Upper lobe of left lung (tissue), 6 donors: ENCODE measurements at places on chromosomes 5 and 9.

DNA sequence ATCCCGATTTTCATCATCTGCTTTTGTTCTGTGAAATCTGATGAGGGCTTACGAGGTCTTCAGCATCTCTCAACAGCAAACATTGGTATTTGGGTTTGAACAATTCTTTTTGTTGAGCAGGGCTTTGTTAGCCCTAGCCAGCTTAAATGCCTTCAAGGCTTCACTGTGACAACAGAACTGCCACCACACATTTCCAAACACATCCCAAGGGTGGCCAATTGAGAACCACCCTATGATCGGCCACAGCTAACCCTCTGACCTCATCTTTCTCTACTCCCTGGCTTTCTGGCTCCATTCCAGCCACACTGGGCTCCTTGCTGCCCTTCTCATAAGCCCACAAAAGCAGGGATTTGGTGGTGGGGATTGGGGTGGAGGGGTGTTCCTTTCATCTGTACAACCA is 17.6 kb downstream of the MTX3 start:
- no peak for DNase-seq
- no peaks in the 10 kb centered on the region for H3K4me1 ChIP-seq
- peaks cover 9% of the 10 kb centered on the region for H3K36me3 ChIP-seq

GRCh38 chr5:142390334-142390733 is 65.5 kb upstream of the SPRY4 start:
- no peak for DNase-seq
- H3K36me3 ChIP-seq, result no peaks in the 10 kb centered on the region
- H3K27ac ChIP-seq, result peak overlapping the region; percentile 74
- peaks cover 42% of the 10 kb centered on the region for H3K4me1 ChIP-seq
- H3K27me3 ChIP-seq, result no peaks in the 10 kb centered on the region

- H3K4me3 ChIP-seq, result peak overlapping the region; percentile 93
- no peaks in the 10 kb centered on the region for H3K27me3 ChIP-seq
- no peaks in the 10 kb centered on the region for H3K36me3 ChIP-seq
- no peak overlapping the region for H3K27ac ChIP-seq
Measured at GRCh38 chr9:132077881-132078698, 1.6 kb downstream of the MED27 start.

DNA sequence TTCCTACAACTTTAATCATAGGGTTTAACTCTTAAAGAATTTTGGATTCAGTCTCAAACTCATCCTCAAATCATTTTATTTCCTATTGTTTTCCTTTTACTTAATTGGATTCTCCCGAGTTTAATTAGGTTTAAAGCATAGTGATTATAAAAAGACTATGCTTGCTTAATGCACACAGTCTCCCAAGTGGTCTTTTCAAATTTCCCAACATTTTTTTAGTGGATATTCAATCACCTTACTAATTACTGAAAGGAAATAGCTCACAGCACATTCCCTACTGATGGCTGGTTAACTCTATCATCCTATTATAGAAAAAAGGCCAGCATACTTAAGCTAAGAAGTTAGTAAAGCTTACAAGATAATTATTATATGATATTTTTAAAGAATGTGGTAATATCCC is 170.6 kb downstream of the PRDM9 start:
- no peak for DNase-seq
- no peaks in the 10 kb centered on the region for H3K27me3 ChIP-seq
- H3K27ac ChIP-seq, result no peak overlapping the region
- no peak overlapping the region for H3K4me3 ChIP-seq
- no peaks in the 10 kb centered on the region for H3K4me1 ChIP-seq

DNA sequence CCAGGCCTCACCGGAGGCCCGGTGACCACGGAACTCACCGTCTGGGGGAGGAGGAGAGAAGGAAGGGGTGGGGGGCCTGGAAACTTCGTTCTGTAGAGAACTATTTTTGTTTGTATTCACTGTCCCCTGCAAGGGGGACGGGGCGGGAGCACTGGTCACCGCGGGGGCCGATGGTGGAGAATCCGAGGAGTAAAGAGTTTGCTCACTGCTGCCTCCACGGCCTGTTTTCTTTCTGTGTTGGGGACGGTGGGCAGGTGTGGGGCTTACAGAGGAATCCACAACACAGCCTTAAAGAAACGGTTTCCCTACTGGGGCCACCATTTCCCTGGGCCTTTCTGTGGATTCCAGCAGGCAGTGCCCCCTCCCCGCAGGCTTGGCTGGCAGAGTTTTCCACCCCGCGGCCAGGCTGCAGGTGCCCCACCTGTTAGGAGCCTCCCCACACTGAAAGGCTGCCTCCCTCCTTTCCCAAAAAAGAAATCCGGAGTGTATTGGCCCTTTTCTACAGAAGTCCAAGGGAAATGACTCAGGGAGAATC is 80.8 kb downstream of the NTNG2 start:
- no peak for DNase-seq
- H3K27me3 ChIP-seq, result no peaks in the 10 kb centered on the region
- H3K4me3 ChIP-seq, result peak overlapping the region; percentile 77
- H3K4me1 ChIP-seq, result peaks cover 22% of the 10 kb centered on the region
- H3K36me3 ChIP-seq, result no peaks in the 10 kb centered on the region

GRCh38 chr9:135615666-135616618 is 23.4 kb downstream of the GLT6D1 start:
- H3K27me3 ChIP-seq, result no peaks in the 10 kb centered on the region
- no peak overlapping the region for H3K27ac ChIP-seq
- H3K4me3 ChIP-seq, result no peak overlapping the region
- DNase-seq, result no peak

DNA sequence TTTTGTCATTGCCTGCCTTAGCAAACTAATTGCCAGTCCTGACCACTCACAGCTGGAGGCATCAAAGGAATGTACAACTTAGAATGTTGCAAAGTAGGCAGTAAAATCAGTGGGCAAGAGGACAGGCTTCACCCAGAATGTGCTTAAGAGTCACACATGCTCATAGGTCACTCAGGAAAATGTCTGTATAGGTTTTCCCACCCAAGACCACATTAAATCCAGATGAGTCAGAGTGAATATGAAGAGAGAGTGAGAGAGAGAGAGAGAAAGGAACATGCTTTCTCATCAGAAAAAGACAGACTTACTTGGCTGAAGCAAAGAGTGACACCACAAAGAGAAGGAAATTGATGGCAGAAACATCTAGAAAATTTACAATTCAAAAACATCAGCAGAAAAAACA is 37.9 kb downstream of the PLEKHG4B start:
- no peaks in the 10 kb centered on the region for H3K27me3 ChIP-seq
- no peak overlapping the region for H3K4me3 ChIP-seq
- no peaks in the 10 kb centered on the region for H3K36me3 ChIP-seq
- no peak for DNase-seq
- H3K4me1 ChIP-seq, result no peaks in the 10 kb centered on the region

GRCh38 chr9:72477930-72478518 is 43.4 kb upstream of the TMC1 start:
- DNase-seq, result no peak
- no peaks in the 10 kb centered on the region for H3K27me3 ChIP-seq
- peaks cover 16% of the 10 kb centered on the region for H3K4me1 ChIP-seq
- peak overlapping the region; percentile 59 for H3K27ac ChIP-seq

GRCh38 chr5:68134033-68134668 is 81.4 kb upstream of the PIK3R1 start:
- no peak overlapping the region for H3K4me3 ChIP-seq
- H3K27ac ChIP-seq, result no peak overlapping the region
- no peaks in the 10 kb centered on the region for H3K36me3 ChIP-seq
- no peaks in the 10 kb centered on the region for H3K27me3 ChIP-seq
- H3K4me1 ChIP-seq, result no peaks in the 10 kb centered on the region

- peak overlapping the region; percentile 92 for H3K4me3 ChIP-seq
- H3K27ac ChIP-seq, result peak overlapping the region; percentile 82
- H3K27me3 ChIP-seq, result no peaks in the 10 kb centered on the region
Measured at GRCh38 chr5:121962347-121962670, 534 bp downstream of the SRFBP1 start.

DNA sequence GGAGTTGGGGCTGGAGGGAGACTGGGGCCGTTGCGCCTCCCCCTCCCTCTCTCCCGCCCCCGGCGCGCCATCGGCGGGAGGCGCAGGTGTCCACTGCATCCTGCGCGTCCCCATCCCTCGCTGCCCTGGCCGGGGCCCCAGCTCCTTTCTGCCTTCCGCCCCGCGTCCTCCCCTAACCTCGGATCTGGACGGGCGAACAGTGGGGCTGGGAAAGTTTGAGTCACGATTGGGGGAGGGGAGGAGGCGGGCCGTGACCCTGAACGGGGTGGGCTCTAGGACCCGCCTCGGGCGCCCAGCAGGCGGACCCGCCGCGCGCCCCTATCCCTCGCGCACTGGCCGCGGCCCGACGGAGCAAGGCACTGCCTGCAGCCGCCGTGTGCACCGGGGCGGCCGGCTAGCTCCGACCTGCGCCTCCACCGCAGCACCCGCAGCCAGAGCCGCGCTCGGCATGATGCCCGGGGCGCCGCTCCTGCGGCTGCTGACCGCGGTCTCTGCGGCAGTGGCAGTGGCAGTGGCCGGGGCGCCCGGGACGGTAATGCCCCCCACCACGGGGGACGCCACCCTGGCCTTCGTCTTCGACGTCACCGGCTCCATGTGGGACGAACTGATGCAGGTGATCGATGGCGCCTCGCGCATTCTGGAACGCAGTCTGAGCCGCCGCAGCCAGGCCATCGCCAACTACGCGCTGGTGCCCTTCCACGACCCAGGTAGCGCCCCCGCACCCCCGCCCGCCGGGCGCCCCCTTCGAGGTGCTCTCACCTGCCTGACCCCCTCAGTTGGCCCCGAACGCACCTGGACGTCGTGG is at the start of gene HMCN2:
Gene HMCN2 (plus strand): TSS at position 330 of the 805 bp plus-strand sequence. CDS start 119 bp downstream, at position 449.
- H3K36me3 ChIP-seq, result no peaks in the 10 kb centered on the region
- H3K4me3 ChIP-seq, result peak within 1 kb of the TSS; percentile 20
- H3K4me1 ChIP-seq, result peaks cover 10% of the 10 kb centered on the region
- DNase-seq, result peak; percentile 84
- no peak within 1 kb of the TSS for H3K27ac ChIP-seq
- H3K27me3 ChIP-seq, result peaks cover 8% of the 10 kb centered on the region

- no peak for DNase-seq
- H3K27ac ChIP-seq, result no peak overlapping the region
- no peaks in the 10 kb centered on the region for H3K27me3 ChIP-seq
- H3K4me1 ChIP-seq, result no peaks in the 10 kb centered on the region
- no peaks in the 10 kb centered on the region for H3K36me3 ChIP-seq
- H3K4me3 ChIP-seq, result no peak overlapping the region
Measured at GRCh38 chr9:120723565-120723964, 9.3 kb upstream of the MEGF9 start.

GRCh38 chr5:151757233-151758140 is 944 bp downstream of the ATOX1 start:
- peak overlapping the region; percentile 83 for H3K27ac ChIP-seq
- no peak for DNase-seq
- H3K27me3 ChIP-seq, result no peaks in the 10 kb centered on the region
- H3K36me3 ChIP-seq, result no peaks in the 10 kb centered on the region

DNA sequence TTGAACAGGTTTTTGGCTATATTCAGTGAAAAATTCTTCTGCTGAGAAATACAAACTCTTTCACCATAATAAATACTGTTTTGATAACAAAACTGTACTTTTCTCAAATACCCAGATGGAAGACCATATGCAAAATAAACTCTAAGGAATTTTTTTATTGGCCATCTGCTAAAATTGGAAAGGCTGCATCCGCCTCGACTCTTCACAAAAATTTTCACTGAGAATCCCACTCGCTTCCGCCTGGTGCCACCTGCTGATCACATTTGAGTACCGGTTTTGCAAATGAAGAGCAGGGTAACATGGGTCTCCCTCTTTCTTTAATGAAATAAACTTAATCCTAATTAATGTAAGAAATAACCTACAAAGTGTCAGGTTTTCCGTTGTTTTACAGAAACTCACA is 76.4 kb downstream of the TTLL11 start:
- H3K27me3 ChIP-seq, result no peaks in the 10 kb centered on the region
- H3K4me3 ChIP-seq, result no peak overlapping the region
- no peak for DNase-seq
- H3K4me1 ChIP-seq, result no peaks in the 10 kb centered on the region
- H3K27ac ChIP-seq, result no peak overlapping the region
- no peaks in the 10 kb centered on the region for H3K36me3 ChIP-seq

DNA sequence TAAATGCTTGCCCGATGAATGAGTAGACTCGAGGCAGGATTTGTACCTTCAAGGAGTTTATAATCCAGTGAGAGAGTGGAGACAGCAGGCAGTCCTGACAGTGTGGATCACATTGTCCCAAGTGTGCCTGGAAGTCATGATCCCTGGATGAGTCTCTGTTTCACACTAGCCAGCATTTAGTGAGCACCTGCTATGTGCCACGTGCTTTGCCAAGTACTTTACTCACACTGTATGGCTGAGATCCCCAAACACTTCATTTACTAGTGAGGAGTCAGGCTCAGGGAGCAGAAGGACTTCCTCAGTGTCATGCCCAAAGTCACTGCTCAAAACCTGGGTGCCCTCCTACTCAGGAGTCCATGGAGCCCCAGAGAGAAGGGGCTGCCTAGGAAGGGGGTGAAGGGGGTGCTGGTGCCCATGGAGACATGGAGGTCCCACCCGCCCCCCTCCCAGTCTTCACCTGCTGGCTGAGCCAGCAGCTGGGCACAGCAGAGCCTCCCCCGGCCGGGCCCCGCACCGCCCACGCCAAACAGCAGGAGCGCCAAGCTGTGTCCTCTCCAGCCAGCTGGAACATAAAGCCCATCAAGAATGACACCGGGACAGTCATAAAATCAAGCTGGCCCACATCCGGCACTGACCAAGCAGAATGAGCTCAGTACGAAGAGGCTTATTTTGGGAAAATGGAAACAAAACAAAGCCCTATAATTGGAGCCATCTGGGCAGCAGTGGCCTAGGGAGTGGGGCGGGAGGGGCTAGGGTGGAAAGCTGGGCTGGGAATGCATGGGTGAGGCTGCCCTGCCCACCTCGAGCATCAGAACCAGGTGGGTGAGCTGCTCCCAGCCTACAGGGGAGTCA is 10.6 kb downstream of the LAMC3 start:
- no peaks in the 10 kb centered on the region for H3K36me3 ChIP-seq
- H3K4me3 ChIP-seq, result no peak overlapping the region
- peak overlapping the region; percentile 75 for H3K27ac ChIP-seq
- H3K27me3 ChIP-seq, result no peaks in the 10 kb centered on the region

DNA sequence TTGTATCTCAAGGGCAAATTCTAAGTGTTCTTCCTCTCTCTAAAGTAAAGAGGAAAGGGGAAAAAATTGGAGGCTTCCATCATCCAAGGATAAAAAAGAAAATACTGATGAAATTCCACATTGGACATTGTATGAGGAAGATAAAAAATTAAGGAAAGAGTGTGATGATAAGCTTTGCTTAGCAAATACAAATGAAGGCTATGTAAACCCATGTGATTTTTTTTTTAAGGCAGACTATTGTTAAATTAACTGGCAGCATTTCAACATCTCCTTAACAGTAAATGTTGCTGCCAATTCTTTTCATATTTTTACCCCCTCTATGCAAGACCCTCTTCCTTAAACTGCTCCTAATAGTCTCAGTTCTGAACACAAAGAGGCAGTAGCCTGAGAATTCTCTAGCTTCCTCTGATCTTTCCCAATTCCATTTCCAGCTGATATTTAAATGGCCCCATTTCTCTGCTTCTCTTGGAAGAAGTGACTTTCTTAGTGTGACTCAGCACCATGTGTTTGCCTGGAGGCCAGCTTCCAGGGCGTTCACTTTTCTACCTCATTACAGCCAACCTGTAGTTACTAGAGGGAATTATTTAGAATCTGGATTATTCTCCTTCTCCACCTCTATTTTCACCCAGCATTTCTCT is 159.7 kb downstream of the TLE1 start:
- H3K4me1 ChIP-seq, result no peaks in the 10 kb centered on the region
- H3K4me3 ChIP-seq, result no peak overlapping the region
- no peaks in the 10 kb centered on the region for H3K36me3 ChIP-seq
- H3K27me3 ChIP-seq, result no peaks in the 10 kb centered on the region
- no peak for DNase-seq

GRCh38 chr5:110846398-110847001 is 107.7 kb downstream of the SLC25A46 start:
- H3K36me3 ChIP-seq, result no peaks in the 10 kb centered on the region
- no peaks in the 10 kb centered on the region for H3K4me1 ChIP-seq
- DNase-seq, result no peak
- H3K27me3 ChIP-seq, result no peaks in the 10 kb centered on the region
